GM12864 (cell line): ENCODE measurements at places on chromosomes 6 and 20.

GRCh38 chr6:85866758-85867401, 224.2 kb upstream of the SYNCRIP start:
- no peak for DNase-seq

DNA sequence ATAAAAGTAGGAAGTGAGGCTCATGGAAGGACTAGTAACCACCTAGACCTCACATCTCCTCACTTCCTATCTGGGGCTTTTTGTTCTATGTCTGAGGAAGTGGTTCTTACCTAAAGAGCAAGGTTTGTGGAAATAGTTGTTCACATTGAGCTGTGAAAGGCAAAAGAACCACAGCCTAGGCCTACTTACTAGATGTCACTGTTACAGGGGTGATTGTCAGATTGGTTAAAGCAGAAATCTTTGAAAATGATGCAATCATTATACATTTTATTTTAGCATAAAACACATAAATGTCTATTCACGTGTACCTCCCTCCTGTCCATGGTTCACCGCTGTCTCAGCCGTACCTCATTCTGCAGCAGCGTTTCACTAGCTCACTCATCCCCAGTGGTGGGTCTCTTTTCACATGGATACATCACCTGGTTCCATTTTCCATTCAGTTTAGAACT, 268.8 kb downstream of the TMEM242 start:
- DNase-seq, result peak; percentile 42

DNA sequence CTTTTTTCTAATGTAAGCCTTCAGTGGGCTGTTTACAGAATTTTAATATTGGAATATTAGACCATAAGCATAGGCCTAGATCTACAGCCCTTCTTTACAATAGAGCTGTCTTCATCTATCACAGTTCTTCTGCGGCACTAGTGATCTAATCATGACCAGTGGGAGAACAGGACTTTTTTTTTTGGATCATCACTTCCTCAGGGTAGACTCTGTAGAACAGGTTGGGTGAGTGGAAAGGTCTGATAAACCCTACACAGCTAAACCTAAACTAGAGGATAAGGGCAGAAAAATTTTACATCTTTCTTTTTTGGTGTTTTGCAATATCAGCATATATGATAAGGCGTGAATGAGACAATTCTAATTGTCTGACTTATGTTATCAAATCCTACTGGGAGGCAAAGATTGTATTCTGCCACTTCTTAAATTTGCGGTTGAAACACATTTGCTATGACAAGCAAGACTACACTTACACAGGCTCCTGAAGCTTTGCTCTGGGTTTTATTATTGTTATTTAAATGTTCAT, 52.2 kb downstream of the GOPC start:
- DNase-seq, result no peak

DNA sequence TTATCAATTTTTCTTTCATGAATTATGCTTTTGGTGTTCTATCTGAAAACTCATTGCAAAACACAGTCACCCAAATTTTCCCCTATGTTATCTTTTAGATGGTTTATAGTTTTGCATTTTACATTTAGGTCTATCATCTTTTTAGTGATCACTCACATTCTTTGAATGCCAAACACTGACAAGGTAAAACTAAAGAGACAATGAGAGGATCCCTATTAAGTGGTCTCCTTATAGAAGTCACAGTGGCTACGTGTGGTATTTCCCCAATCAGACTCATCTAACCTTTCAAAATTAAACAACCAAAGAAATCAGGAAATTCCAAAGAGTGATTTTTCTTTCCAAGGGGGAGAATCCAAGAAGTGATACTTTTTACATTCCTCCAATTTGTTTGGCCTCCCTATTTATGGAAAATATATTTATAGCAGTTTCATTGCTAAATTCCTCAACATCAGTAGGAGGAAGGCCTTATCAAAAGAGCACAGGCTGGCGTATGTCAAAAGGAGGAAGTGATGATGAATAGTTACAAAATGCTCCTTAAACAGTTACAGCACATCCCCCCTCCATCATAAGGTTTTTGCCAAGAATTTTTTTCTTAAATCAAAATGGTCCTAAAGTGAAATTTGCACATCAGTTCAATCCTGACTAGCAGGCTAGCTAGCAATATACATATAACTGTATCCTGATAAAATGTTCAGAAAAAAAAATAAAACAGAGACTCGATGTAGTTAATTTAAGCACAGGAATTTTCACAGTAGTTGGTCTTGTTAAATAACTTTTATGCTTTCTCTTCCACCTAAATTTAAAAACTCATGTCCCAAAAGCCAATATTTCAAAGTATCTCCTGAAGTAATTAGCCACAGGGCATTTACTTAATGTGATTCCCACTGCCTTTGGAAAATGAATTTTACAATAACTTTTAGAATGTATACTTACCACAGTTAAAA, 76.2 kb upstream of the IPCEF1 start:
- DNase-seq, result no peak

DNA sequence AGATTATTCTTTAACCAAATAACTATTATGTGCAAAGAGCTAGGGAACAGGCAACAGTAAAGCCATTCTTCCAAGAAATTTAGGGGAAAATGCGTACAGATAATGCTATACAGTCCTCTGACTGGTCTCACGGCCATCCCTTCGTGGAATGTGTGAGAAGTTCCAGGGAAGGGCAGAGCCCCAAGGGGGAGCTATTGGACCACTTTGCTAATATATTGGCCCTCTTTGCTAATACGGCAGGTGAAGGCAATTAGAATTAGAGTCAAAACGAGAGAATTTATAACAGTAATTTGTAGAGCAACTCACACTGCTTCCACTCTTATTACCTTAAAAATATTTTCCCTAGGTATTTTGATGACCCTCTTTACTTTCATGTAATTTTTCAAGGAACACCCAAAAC, 140.4 kb downstream of the IMPG1 start:
- no peak for DNase-seq

- no peak for DNase-seq
Measured at GRCh38 chr6:42565823-42566613, 2.2 kb downstream of the UBR2 start.

- DNase-seq, result no peak
Measured at GRCh38 chr6:111559188-111560097, 46.2 kb downstream of the TRAF3IP2 start.

DNA sequence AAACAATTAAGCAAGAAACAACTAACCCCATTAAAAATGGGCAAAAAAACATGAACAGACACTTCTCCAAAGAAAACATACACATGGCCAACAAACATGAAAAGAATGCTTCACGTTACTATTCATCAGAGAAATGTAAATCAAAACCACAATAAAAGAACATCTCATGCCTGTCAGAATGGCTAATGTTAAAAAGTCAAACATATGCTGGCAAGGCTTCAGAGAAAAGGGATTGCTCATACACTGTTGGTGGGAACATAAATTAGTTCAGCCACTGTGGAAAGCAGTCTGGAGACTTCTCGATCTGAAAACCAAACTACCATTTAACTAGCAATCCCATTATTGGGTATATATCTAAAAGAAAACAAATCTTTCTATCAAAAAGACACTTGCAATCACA, 217.5 kb downstream of the TINAG start:
- DNase-seq, result no peak

DNA sequence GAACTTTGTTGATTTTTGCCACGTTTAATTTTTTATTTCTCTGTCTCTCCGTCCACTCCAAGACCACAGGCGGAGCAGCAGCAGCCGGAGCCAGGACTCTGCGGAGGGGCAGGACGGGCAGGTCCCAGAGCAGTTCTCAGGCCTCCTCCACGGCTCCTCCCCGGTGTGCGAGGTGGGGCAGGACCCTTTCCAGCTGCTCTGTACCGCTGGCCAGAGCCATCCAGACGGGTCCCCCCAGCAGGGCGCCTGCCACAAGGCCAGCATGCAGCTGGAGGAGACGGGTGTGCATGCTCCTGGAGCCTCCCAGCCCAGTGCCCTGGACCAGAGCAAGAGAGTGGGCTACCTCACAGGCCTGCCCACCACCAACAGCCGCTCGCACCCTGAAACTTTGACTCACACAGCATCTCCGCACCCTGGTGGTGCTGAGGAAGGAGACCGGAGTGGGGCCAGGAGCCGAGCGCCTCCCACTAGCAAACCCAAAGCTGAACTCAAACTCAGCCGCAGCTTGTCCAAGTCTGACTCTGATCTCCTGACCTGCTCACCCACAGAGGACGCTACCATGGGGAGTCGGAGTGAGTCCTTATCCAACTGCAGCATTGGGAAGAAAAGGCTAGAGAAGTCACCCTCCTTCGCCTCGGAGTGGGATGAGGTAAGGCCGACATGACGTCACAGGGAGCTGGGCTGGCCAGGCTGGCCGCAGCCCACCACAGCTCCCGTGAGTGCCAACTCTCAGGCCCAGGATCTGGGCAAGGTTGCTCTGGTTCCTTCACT, 123.5 kb downstream of the TCP11 start:
- DNase-seq, result no peak

DNA sequence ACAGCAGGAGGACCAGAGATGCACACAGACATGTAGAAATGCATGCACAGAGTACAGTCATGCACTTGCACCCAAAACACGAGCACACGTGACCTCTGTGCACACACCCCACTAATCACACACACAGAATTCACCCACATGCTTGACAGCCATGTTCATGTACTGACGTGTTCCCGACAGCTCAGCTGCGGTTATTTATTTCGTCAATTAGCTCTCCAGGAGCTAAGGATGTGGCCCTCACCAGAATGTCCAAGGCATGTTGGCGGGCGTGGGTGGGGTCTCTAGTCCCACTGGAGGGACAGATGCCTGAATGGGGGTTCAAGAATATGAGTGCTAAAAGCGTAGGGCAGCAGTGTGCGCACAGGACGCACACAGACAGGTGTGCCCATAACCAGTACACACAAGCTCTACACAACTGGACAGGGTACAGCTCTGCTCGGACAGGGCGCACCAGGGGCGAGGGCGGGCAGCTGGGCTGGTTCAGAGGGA, 571 bp upstream of the PRPF6 start:
- DNase-seq, result no peak

- no peak for DNase-seq
Measured at GRCh38 chr6:130775411-130776012, 51.7 kb upstream of the SMLR1 start.

DNA sequence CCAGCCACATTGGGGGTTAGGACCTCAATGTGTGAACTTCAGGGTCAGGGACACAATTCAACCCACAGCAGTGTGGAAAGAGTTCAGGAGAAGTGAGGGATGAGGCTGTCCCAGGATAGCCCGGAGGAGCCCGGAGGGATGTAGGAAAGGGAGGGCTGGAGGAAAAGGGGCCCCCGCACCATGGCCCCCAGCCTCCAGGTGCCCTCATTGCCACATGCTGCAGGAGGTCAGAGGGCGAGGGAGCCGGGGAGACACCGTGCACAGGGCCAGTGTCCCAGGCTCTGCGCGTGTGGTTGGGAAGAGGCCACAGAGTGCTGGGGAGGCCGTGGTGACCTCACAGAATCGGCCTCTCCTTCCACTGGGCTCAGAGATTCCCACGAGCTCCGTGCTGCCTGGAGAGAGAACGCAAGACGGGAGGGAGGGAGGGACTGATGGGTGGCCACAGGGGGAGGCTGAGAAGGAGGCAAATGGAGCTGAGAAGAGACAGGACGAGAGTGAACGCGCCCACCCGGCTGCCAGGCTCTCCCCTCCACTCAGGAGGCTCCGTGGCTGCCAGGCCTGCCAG, 215.1 kb downstream of the DLL1 start:
- DNase-seq, result no peak

GRCh38 chr6:397604-398003, 6.1 kb downstream of the IRF4 start:
- no peak for DNase-seq

DNA sequence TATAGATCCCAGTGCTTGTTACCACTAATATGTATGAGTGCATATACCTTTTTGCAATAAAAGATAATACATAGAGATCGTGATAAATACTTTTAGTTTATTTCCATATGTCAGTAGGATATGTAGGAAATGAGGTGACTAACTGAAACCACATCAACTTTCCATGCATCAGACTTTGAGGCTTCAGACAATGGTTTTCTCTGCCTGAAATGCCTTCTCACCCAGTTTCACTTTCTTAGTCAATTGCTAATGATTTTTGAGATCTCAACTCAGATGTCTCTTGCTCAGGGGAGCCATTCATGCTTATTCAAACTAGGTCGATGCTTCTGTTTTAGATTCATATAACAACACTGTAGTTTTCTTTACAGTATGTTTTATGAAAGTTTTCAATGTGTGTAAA, 626.6 kb upstream of the ADGRB3 start:
- no peak for DNase-seq

- no peak for DNase-seq
Measured at GRCh38 chr6:163922562-163922961, 508.0 kb downstream of the QKI start.

GRCh38 chr20:43913291-43914025, 1.2 kb upstream of the TOX2 start:
- DNase-seq, result no peak

- DNase-seq, result peak; percentile 29
Measured at GRCh38 chr20:8394308-8394945, 262.4 kb downstream of the PLCB1 start.

GRCh38 chr6:113137426-113137825, 719.7 kb upstream of the MARCKS start:
- DNase-seq, result no peak

GRCh38 chr6:1601158-1602048, 8.3 kb upstream of the FOXC1 start:
- no peak for DNase-seq

- DNase-seq, result no peak
Measured at GRCh38 chr20:49657118-49657901, 56.4 kb downstream of the B4GALT5 start.

- no peak for DNase-seq
Measured at GRCh38 chr6:112362027-112362795, 15.1 kb downstream of the RFPL4B start.

DNA sequence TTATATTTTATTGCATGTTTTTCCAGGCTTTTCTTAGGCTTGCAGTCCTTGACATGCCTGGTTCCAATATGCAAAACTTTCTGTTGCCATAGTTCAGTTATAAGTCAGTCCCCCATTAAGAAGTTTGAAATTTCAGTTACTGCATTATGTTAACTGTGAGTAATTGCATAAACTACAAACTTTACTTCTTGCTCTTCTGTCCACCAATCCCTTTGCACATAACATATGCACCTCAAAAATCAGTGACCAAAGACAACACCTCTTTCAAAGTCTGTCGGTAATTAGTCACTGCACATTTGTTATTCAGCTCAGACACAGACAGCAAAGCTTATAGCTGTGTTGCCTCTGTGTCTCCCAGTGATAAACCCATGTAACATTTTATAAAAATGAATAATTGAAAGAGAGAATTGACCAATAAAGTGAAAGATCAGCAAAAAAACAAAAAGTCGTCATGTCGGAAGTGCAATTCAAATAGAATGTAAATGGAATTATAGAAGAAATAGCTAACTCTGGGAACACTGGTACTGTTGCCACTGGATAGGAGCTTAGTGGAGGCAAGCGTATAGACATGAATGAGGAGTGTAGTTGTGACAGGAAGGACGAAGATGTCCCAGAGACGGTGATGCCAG, 50.3 kb upstream of the BTBD3 start:
- no peak for DNase-seq

DNA sequence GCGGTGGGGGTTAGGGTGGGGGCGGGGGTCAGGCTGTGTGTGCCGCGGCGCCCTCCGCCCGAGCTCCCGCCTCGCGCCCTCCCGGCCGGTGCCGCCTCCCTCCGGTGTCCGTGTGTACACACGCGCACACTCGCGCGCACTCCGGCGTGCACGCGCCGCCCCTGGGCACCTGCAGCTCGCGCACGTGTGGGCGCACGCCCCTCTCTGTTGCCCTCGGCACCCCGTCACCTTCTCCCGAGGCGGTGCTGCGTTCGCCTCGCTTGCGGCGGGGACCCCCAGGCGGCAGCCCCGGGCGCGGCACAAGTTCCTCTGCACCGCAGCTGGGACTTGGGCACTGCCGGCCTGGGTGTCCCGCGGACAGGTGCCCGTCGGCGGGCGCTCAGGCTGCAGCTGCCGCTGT, 525 bp downstream of the MACROD2 start:
- no peak for DNase-seq

- DNase-seq, result no peak
Measured at GRCh38 chr6:124319410-124319809, 515.7 kb downstream of the NKAIN2 start.
